EL (cell line): ENCODE measurements at places on chromosomes 4 and X.

DNA sequence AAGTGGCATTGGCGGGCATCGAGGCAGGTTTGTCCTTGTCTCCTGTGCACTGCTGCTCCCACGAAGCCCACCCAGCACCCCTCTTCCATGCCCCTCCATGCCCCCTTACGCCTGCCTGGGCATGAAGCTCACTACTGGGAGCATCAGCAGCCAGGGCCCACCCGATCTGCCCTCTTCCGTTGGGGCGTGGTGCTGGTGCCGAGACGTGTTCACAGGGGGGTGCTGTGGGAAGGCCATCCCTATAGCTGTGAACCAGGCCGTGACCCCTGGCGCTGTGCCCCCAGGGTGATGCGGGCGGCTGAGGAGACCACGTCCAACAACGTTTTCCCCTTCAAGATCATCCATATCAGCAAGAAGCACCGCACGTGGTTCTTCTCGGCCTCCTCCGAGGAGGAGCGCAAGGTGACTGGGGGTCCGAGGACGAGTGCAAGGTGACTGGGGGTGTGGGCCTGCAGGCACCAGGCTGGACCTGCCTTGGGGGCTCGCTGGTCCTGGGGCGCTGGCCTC, 19.3 kb upstream of the ADD1 start:
- no peak for DNase-seq

GRCh38 chr4:148315049-148315448, 127.2 kb downstream of the NR3C2 start:
- peak; percentile 1 for DNase-seq

- no peak for DNase-seq
Measured at GRCh38 chrX:37776283-37776986, 3.4 kb upstream of the CYBB start.

DNA sequence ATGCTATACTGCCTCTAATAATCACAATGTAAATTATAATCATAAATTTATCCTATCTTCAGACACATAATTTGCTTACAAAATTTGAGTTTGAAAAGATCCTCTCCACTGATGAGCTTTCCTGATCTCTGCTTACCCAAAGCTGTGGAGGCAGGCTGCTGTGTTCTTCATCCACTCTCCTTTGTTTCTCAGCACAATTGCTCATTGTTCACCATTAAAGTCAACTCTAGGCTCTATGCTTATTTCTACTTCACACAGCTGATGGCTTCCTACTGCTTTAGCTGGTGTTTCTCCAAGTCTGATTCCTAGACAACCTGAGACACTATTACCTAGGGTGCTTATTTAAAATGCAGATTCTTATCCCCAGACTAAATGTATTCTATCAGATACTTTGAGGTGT, 319.7 kb downstream of the PCDH18 start:
- no peak for DNase-seq

DNA sequence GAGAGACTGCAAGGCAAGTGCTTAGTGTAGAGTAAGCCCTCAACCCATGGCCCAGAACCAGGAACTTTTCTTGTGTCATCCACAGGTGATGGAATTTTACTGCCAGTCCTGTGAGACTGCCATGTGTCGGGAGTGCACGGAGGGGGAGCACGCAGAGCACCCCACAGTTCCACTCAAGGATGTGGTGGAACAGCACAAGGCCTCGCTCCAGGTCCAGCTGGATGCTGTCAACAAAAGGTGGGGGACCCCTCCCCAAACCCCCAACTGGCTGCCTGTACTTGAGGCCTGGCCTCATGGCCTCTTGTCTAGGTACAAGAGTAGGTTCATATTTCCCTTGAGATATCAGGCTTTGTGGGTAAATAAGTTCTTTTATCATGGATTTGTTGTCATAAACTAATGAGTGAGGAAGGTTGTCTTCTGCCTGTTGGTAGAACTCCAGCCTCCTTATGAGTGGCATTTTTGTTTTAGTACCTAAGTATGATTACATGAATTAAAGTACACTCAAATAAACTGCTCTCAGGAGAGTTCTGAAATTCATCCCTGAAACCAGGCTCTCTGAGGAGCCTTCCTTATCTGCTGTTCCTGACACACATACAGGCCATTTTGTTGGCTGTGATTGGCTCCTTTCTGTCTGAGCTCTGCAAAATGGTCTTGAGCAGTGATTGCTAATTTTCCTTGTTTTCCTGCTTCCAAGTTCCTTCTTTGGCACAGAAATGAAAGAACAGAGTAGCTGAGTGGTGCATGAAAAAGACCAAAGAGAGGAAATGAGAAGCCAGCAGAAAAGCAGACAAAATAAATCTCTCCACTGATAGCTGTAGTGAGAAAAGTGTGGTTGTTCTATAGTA, 51.4 kb upstream of the MND1 start:
- DNase-seq, result no peak

GRCh38 chr4:8847764-8848163, 23.9 kb downstream of the HMX1 start:
- no peak for DNase-seq

DNA sequence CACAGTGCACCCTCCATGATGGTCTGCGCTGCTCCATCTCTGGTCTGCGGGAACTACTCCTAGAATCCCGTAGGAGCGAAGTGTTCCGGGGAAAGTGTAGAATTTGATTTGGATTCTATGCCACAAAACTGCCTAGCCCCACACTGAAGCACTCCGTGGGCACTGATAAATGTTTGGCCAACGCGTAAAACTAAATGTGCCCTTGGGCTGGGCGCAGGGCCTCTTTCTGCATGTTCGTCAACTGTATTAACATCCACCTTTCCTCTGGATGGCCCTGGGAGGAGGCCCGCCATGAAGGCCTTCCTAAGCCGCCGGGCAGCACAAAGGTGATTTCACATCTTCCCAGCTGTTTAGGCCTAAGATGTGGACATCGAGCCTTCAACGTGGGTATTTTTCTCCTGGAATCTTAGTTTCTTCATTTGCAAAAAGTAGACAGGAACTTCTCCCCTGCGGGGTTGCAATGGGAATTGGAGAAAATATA, 2.6 kb downstream of the MSX1 start:
- DNase-seq, result no peak

- DNase-seq, result no peak
Measured at GRCh38 chr4:25913056-25913850, 767 bp upstream of the SMIM20 start.

DNA sequence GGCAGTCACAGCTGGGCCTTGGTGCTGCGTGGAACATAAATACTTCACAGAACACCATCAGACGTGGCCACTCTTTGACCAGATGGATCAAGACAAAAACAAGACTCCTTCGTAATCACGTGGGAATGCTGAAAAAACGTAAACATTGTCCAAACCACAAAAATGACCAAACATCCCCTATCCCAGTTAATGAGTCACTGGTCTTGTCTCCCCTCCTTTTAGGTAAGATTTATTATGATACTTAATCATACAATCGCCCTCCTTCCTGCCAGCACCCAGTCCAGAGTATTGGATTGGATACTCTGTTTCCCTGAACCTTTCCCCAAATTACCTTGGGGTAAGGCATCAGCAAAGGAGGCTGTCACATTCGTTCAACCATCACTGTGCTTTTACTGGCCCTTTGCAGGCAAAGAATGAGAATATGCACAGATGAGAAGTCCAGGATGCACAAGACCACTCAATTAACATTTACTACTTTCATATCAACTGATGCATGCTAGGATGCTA, 601 bp upstream of the TCEANC start:
- DNase-seq, result peak; percentile 85

DNA sequence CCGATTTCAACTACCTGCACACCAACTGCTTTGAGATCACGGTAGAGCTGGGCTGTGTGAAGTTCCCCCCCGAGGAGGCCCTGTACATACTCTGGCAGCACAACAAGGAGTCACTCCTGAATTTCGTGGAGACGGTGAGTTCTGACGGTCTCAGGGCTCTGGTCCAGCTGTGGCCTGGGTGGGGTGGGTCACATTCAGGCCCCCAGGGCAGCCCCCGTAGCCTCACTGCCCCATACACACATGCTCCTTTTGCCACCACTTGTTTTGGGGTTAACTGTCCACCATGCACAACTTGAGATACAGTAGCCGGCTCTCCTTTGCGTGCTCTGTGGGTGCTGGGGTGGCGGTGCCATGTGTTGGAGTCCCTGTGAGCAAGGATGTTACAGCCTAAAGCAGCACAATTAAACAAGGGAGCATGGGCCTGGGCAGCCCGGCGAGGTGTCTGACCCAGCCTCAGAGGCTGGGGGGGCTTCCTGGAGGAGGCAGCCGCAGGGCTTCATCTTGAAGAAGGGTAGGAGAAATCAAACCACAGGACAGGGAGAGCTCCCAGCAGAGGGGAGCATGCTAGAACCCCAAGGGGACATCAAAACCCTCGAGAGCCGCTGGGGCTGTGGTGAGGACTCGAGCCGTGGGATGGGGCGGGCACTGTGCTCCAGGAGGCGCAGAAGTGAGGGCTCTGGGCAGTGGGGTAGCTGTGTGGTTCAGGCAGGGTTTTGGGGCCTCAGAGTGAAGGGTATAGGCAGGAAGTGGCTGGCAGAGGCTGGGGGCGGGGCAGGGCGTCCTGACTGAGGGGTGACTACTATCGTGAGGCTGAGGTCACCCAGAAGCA, 22.0 kb downstream of the CPZ start:
- no peak for DNase-seq

- DNase-seq, result no peak
Measured at GRCh38 chr4:24241511-24241910, 342.8 kb downstream of the DHX15 start.

GRCh38 chrX:30900227-30900626, 11.2 kb upstream of the TAB3 start:
- DNase-seq, result peak; percentile 13

DNA sequence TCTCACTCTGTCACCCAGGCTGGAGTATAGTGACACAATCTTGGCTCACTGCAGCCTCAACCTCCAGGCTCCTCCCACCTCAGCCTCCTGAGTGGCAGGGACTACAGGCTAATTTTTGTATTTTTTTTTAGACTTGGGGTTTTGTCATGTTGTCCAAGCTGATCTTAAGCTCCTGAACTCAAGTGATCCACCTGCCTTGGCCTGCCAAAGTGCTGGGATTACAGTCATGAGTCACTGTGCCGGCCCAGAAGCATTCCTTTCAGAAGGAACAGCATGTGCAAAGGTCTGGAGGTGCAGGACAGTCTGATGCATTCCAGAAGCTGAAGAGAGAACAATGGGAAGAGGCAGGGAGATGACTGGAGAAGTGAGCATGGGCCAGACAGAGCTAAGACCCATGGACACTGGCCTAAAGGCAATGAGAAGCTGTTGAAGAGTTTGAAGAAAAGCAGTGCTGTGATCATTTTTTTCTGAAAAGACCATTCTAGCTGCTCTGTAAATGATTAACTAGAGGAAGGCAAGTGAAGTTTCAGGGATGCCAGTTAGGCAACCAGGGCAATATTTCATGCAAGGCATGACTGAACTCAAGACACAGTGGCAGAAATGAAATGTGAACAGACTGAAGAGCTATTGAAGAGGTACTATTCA, 43.2 kb downstream of the MANBA start:
- peak; percentile 18 for DNase-seq

- no peak for DNase-seq
Measured at GRCh38 chr4:4618847-4619246, 77.0 kb upstream of the STX18 start.

DNA sequence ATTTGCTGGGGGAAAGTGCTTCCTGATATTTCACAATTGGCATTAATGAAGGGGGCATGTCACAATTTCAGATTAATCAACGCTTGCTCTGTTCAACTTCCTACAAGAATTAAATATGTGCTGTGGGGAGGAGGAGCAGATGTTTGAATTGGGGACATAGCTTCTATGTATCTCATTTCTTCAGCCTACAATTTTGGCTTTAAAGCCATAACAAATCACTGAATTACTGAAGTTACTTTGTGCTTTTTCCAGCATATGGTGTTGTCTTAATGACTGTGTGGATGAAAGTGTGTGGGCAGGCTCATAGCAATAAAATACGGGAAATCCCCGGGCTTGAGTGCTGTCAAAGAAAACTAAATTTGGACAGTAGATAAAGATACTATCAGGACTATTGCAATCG, 813 bp downstream of the TLR7 start:
- DNase-seq, result peak; percentile 6

DNA sequence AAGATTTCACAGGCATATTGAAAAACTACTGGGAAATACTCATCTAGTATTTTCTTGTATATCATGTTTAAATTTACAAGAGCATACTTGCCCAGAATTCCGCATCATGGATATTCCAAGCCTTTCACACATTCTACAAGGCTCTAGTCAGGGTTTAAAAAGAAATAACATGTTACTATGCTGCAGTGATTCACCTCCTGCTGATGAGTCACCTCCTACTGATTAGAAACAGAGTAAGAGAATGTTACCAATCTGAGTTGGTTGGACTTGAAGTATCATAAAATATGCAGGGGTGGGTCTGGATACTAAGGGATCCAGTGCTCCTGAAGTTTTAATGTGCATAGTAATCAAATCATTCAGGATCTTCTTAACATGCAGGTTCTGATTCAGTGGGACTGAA, 192.0 kb upstream of the ANK2 start:
- peak; percentile 86 for DNase-seq

DNA sequence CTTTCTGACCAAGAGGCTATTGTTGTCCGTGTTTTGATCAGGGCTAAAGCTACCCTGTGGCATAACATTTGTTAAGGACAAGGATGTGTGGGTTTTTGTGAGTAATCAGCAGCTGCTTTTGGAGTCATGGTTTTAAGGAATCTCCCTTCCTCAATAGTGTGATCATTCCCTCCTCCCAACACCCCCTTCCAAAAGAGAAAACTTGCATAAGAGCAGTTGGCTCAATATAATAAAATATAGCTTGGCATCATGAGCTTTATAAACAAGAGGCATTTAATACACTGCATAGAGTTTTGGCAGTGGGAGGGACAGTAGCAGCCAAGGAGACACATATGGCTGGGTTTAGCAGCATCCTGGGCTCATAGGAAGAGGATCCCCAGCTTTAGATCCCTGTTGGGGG, 84.7 kb downstream of the NHS start:
- peak; percentile 52 for DNase-seq
